ENCODE measurements at places on chromosomes 13 and 19.

DNA sequence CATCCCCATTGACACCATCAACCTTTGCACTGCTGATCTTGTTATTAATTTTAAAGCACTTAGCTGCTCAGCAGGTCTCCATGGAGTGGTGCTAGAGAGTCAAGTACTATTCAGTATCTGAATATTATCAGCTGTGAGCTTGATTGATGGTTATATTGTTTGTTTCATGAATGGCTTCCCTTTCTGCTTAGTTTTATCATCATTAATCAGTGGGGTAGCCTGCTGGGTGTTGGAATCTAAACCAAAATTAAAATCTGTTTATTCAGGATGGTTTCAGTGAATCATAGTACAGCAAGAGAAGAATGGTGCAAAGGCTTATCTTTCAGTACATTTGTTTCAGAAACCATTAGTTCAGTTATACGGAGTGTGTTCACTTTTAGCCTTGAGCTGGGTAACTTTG, 42.5 kb upstream of the SCEL start:
- DNase-seq: peak; percentile 6

GRCh38 chr13:44243198-44243857, 130.3 kb upstream of the SERP2 start:
- DNase-seq: peak; percentile 19

- DNase-seq: peak; percentile 31
Measured at GRCh38 chr19:55283548-55284377, at the start of gene BRSK1. Gene BRSK1, plus strand, starts transcription at chr19:55283997. Its CDS starts 446 bp downstream, at chr19:55284443.

DNA sequence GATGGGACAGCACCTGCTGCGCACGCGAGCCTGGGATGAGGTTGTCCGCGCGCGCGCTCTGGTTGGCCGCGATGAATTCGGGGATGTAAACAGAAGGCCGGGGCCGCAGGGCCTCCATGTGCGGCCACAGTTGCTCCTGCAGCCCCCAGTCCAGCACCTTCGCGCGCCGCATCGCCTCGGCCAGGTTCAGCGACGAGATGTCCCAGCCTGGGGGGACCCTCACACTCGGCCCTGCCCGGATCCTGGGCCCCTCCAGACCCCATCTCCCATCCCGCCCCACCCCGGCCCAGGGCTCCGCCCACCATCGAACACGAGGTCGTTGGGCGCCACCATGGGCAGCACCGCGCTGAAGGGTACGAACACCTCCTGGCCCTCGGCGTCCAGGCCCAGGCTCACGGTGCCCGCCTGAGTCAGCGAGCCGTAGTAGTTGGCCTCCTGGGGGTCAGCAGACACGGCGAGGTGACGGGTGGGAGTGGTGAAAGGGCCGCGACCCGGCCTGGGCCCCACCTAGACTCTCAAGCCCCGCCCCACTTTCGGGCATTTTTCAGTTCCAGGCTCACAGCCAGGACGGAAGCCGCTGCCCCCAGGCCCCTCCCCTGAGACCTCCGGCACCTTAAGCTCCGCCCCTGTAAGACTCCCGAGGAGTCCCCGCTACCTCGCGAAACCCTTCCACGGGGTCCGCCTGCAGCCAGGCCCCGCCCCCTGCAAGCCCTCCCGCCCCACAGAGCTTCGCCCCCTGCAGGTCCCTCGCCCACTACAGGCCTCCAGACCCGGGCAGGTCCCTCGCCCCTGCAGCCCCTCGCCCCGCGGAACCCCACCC, 1.1 kb downstream of the ISYNA1 start:
- peak; percentile 81 for DNase-seq

DNA sequence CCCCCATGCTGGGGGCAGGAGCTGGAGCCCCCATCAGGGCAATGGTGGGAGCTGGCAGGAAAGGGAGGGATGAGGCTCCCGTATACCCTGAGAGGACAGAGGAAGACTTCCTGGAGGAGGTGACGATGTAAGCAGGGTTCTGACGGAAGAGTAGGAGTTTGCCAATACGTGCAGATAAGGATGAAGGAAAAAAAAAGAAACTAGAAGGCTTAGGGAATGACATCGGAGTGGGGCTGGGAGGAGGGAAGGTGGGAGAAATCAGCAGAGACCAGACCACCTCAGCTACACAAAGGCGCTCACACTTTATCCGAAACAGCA, 32.3 kb downstream of the ARHGEF18 start:
- DNase-seq: no peak
